Stimulated activated CD4-positive, alpha-beta T cell treated with anti-CD3 and anti-CD28 coated beads, TNF-alpha, amount 100 ng/mL, for 4 hours (primary cell): ENCODE measurements at places on chromosomes 7 and 10.

- DNase-seq, result no peak
Measured at GRCh38 chr7:18540396-18540795, 44.8 kb downstream of the HDAC9 start.

GRCh38 chr7:5679813-5680473 is 101.5 kb downstream of the RNF216 start:
- no peak for DNase-seq

DNA sequence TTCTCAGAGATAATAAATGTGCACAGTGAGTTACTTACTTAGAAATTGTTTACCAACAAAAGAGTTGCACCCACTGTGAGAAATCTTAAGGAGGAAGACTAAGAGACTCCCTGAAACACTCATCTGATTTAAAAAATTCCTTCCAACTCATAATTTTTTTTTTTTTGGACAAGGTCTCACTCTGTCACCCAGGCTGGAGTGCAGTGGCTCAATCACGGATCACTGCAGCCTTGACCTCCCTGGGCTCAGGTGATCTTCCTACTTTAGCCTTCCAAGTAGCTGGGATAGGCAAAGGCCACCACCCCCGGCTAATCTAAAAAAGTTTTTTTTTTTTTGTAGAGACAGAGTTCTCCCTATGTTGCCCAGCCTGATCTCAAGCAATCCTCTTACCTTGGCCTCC is 36.0 kb downstream of the MALSU1 start:
- no peak for DNase-seq

DNA sequence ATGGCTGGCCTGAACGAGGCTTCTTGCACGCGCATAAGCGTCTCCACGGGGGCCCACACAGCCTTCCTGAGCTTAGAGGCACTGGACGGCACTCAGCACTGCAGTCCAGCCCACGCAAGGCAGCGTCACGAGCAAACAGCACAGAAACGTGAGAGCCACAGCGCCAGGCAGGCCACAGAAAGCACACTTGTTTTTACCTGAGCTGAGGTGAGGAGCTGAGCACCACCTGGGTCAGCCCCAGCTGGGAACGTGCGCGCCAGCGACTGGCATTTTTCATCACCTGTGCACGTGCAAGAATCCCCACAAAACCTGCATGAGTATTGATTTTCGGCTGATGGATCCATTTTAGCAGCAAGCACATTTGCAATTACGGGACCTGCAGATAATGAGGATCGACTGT is 26.7 kb downstream of the IQCE start:
- no peak for DNase-seq

GRCh38 chr7:77327932-77328628 is 88.1 kb downstream of the GSAP start:
- DNase-seq, result no peak

- DNase-seq, result no peak
Measured at GRCh38 chr10:34116681-34117271, 698.3 kb downstream of the PARD3 start.

DNA sequence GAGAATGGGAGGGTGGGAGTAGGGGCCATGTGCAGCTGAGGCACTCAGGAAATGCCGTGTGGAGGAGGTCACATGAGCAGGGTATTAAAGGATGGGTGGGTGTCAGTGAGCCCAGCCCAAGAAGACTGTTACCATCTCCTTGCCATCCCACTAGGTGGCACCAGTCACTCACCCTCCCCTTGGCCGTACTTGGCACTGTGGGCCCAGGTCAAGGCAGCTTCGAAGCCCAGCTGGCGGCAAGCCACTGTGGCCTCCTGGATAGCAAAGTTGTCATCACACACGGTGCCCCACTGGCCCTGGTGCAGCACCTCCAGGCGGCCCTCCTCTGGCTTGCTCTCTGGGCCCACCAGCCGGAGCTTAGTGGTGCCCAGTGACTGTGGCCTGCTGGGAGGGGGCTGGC is 5.4 kb downstream of the LOXL4 start:
- no peak for DNase-seq

DNA sequence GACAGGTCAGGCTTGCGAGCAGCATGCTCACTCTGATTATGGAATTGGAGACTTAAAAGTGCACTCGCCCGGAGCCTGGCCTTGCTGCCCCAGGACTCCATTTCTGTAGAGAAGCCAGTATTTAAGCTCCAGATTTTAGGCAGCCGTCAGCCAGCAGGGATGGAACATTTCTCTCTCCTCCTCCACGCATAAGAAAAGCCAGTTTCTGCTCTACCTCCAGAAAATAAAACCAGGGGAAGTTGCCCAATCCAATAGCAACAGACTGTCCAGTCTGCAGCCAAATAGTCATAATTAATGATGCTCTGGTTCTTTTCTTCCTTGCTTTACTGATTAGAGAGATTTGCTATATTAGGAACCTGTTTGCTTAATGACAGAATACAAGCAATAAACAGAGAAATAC is 203.2 kb downstream of the GFRA1 start:
- no peak for DNase-seq

GRCh38 chr7:32588657-32589056 is 93.4 kb downstream of the AVL9 start:
- DNase-seq, result no peak

DNA sequence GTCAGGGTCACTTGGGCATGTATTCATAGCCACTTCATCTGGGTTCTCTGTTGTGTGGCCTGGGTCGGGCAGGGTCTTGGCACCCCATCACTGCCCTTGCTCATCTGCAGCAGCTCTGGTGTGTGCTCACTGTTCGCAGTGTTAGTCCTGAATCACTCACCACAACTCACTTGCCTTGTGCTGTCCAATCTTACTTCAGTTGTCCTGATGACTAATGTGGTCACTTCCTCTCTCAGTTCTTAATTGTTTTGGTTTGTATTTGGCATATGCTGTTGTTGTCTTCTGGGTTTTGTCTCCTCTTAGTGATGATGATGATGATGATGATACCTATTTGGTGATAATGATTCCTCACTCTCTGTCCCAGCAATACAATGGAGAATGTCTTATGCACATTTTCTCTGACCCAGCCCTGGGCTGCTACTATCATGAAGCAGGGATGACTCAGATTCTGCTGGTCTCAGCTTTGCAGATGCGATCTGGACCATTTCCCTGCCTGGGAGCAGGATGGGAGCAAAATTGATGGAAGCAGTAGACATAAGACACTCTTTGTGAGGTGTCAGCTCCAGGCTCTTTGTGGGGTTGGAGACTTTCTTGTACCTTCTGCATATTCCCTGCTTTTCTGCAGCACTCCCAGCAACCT is 17.0 kb downstream of the ADRA2A start:
- no peak for DNase-seq

- DNase-seq, result no peak
Measured at GRCh38 chr7:44971902-44972441, 6.8 kb downstream of the MYO1G start.

GRCh38 chr7:116772423-116772863 is 89.9 kb upstream of the CAPZA2 start:
- DNase-seq, result no peak
